Globus pallidus (tissue), 1 donor: ENCODE measurements at places on chromosomes 5 and 9.
A peak's percentile ranks its signal among the peaks of the same experiment; 100 is the strongest.

GRCh38 chr5:74040811-74041491 lies 415.0 kb downstream of the ARHGEF28 start:
- no peak for DNase-seq

DNA sequence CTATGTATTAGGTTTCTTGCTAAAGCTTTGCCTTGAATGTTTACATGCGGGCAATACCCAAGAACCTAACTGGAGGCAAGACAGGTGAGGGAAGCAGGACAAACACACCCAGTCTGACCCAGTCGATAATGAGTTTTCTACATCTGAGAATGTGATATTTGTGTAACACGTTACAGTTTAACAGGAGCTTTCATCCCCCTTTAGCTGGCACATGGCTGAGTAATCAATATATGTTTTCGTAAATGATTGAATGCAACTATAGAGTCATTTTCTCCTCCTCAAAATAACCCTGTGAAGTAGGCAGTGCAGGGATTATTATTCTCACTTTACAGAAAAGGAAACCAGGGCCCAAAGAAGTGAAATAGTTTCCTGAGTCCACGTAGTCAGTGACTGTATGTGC lies 84.7 kb upstream of the HTR4 start:
- DNase-seq, result no peak

GRCh38 chr9:121304707-121305106 lies 36.7 kb downstream of the GSN start:
- DNase-seq, result no peak

GRCh38 chr5:172178301-172178987 lies 9.6 kb downstream of the STK10 start:
- no peak for DNase-seq

DNA sequence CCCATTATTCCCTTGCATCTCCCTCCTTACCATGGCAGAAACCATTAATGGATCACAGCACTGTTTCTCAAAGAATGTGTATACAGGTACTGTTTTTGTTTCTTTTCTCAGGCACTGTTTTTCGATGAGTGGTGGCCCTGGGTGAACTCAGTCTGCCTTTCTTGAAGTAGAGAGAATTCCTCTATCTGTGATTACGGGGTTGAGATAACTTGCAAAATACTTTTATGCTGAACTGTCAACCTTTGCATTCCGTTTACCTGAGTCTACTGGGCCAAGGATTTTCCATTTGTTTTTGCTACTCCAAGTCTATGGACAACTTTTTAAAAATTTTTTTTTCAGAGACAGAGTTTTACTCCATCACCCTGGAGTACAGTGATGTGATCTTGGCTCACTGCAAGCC lies 82.7 kb upstream of the CLINT1 start:
- DNase-seq, result no peak

GRCh38 chr5:1558944-1559343 lies 35.2 kb upstream of the LPCAT1 start:
- no peak for DNase-seq

GRCh38 chr5:119315516-119315949 lies 40.3 kb upstream of the TNFAIP8 start:
- peak; percentile 7 for DNase-seq

DNA sequence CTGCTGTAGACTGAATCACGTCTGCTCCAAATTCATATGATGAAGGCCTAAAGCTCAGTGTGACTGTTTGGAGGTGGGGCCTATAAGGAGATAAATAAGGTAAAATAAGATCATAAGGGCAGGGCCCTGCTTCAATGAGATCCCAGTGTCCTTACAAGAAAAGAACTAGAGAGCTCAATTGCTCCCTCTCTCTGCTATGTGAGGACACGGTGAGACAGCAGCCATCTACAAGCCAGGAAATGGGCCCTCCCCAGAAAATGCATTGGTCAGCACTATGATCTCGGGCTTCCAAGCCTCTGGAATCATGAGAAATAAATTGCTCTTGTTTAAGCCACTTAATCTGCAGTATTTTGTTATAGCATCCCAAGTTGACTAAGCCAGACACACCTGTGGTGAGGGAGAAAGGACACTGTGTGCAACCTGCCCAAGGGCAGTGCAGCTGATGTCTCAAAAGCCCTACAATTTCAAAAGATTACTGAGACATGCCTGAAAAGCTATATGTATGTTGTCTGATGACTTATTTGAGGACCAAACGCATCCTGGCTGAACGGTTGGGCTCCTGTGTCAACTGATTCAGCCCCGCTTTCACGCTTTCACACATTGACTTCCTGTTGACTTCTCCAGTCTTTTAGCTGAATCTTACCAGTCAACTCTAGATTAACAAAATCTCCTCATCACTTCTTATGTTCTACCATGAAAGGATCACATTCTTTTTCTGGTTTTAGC lies 13.2 kb downstream of the GZMK start:
- no peak for DNase-seq

- no peak for DNase-seq
Measured at GRCh38 chr5:76852772-76853171, 3.0 kb downstream of the S100Z start.

DNA sequence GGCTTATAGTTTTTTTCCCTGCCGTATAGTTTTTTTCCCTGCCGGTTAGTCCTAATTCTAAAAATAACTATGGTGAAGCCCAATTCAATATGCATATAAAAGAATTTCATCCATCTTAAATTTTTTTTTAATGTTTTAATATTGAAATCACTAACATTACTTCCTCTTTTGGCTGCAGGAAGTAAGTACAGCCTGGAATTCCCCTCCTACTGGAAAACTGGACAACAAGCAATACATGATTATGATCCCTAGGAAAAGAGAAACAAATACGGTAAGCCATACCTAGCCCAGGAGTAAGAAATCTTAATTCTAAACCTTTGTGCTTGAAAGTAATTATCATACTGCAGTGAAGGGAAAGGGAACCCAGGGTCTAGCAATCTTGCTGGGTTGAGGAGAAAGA lies 119.0 kb downstream of the NR3C1 start:
- no peak for DNase-seq

GRCh38 chr5:114898602-114899001 lies 271.1 kb downstream of the TRIM36 start:
- no peak for DNase-seq

GRCh38 chr5:1463326-1464095 lies 18.3 kb upstream of the SLC6A3 start:
- no peak for DNase-seq

- no peak for DNase-seq
Measured at GRCh38 chr9:109989296-109989695, 209.3 kb downstream of the PALM2AKAP2 start.

- DNase-seq, result no peak
Measured at GRCh38 chr5:167582283-167582682, 709.2 kb upstream of the WWC1 start.

DNA sequence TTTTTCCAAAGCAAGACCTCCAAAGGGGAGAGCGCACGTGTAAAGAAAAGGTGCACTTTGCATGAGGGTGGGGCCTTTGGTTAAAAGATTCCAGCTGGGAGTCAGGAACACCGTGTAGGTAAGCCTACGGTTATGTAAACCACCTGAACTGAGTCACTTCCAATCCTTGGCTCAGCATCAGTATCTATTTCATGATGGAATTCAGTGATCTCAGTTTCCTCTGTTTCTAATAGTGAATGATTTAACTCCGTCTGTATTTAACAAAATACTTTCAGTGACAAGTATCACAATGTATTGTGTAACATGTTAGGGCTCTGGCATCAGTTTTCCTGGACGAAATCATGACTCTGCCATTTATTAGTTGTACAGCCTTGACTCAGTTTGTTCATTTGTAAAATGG lies 1.3 kb upstream of the SVEP1 start:
- no peak for DNase-seq

DNA sequence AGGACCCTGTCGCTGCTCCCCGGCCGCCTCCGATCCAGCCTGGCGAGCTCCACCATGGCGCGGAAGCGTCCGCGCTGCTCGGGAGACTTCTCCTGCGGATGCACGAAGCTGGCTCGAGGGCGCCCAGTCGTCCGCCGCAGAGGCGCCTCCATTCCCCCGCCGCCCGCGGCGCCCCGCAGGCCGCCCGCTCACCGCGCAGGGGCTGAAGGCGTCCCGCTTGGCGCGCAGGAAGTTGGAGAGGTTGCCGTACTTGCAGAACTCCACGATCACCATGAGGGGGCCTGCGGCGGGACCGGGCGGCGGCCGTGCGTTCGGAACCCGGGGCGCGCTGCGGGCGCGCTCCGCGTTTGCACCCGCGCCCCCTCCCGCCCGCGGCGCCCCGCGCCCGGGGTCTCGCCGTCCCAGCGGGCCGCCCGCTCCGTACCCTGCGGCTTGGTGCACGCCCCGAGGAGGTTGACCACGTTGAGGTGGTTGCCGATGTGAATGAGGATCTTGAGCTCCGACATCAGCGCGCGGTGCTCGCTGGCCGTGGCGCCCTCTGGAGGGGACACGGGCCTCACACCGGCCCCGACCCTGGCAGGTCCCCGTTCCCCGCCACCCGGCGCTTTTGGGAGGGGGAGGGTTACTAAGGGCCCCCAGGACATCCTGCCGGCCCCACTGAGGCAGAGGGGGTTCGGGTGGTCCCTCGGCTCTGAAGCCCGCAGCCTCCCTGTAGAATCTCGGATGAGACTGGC lies 27.7 kb upstream of the SCGB3A1 start:
- DNase-seq, result no peak

DNA sequence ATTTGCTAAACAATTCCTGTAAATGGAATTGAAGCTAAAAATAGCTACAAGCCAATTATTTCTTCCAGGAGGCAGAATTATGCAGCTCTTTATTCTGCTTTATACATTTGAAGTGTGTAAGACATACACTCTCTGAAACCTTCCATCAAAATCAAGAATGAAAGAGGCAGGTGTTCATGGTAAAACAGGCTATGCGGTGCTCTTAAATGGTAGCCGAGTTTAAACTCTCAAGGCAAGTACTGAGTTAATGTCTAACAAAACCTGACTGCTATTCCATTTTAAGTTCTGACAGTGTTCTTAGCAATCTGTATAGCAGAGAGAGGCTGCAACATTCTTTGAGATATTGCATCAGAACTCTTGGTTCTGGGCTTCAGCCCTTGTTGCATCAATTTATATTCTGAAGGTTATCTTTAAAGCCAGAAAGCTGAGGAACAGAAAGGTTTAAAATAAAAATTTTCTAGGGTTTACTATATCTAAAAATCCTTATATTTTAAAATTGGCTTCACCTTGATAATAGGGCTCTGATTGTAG lies 248.3 kb upstream of the CCNG1 start:
- DNase-seq, result no peak

GRCh38 chr5:150082889-150083288 lies 3.5 kb downstream of the CSF1R start:
- peak; percentile 26 for DNase-seq

DNA sequence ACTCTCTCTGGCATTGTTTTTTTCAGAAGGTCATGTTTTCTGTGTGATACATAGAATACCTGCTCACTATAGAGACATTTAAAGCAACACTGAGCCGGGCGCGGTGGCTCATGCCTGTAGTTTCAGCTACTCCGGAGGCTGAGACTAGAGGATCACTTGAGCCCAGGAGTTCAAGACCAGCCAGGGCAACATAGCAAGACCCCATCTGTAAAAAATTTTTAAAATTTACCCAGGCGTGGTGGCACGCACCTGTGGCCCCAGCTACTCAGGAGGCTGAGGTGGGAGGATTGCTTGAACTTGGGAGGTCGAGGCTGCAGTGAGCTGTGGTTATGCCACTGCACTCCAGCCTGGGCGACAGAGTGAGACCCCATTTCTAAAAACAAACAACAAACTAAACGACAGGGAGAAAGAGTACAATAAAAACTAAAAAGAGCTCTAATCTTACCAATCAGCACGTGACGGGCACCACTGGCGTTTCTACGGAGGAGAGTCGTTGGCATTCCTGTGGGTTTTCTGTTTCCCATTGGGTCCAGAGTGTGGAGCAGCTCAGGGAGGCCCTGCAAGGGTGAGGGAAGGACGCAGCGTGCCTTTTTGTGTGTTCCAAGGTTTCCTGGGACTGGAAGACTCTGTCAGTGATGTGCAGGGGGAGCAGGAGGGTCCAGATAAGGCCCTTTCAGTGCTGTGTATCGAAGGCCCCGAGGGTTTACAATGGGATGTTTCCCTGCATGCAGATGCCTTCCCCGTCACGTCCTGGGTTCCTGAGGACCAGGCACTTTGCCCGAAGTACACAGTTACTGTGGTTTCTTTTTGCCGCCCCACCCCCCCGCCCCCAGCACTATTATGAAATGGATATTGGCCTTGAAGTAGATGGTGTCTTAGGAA lies 7.2 kb upstream of the RNU6ATAC start:
- DNase-seq, result no peak

DNA sequence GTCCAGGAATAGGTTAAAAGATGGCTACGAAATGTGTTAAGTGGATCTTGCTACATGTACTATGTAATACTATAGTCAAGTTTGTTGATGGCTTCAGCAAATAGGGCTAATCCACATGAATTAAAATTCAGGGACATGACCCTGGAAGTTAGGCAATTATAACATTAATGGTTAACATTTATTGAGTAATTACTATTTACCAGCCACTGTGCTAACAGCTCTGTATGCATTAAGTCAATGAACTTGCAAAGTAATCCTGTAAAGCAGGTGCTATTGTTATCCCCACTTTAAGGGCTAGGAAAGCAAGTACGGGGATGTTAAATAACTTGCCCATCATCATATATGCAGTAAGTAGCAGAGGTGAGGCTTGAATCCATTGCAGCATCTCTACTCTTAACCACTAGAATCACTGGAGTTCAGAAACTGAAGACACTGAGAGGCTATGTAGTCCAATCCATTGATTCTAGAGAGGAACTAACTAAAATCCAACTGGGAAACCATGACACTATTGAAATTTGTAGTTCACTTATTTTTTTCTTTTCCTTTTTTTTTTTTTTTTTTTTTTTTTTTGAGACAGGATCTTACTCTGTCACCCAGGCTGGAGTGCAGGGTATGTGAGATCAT lies 77.5 kb upstream of the SPINK5 start:
- DNase-seq, result no peak

- peak; percentile 68 for DNase-seq
Measured at GRCh38 chr5:126460459-126460858, 37.2 kb downstream of the GRAMD2B start.

DNA sequence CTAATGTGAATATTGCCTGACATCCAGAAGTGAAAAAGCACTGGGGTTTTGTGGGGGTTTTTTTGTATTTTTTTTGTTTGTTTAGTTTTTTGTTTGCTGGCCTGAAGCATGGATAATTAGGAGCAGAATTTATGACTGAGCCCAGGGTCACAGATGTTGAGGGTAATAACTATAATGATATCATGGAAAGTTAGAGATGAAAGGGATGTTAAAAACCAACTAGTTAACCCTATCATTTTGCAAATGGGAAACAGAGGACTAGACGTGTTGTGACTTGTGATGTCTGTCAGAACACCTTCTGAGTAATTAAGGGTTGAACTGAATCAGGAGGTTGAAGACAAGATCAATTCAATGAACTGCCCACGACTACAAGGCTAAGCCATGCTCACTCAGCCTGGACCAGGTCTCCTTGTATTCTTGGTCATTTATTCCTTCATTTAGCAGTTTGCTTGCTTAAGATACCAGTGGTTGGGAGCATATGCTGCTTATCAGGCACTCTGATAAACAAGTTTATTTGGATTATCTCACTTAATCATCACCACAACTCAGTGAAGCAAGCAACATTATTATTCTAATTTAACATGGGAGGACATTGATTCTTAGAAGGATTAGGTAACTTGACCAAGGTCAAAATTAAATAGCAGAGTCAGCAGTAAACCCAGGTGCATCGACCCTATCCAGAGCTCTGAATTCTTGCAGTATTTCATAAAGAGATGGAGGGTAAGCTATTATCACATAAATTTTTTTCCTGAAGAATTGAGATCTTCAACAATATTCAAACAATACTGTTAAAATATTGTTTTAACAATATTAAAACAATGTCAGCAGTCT lies 75.7 kb upstream of the PIK3R1 start:
- no peak for DNase-seq
